ENCODE measurements at places on chromosomes 3 and 15.

DNA sequence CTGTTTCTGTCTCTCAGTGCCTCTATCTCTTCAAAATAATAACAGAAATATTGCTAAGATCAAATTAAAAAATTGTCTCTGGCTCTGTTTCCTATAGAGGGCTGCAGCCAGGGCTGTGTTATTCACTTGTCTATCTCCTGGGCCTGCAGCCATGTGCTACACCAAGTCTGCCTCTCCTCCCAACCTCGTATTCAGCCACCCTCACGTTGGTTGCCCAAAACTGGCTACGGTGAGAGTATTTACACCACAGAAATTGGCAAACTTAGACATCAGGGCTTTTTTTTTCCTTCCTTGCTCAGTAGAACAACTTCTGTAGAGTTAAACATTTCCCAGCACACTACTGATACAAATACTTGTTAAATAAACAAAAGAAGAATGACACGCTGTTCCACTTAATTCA, 320.9 kb upstream of the ICE2 start:
- no peak for DNase-seq

GRCh38 chr3:72517336-72517735, 330.9 kb downstream of the SHQ1 start:
- no peak for DNase-seq

DNA sequence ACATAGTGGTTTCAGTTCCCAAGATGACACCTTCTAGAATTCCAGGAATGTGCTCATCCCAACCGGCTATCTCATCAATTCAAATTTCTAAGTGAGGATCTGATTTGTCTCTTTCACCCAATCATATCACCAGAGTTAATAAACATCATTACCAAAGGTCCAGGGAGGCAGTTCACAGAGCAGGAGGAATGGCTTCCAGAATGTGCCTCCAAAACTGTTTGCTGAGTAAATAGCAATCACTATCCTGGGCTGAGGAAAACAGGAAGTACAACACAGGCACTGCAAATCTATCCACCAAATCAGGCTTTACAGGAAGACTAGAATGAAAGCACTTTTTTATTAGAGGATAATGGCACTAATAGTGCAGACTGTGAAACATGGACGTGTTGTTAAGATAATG, 61.5 kb downstream of the OSBPL10 start:
- no peak for DNase-seq

- DNase-seq = no peak
Measured at GRCh38 chr15:100559330-100559729, 30.6 kb upstream of the CERS3 start.

GRCh38 chr15:28019594-28020309, 79.4 kb downstream of the OCA2 start:
- DNase-seq = no peak
